Stimulated activated CD8-positive, alpha-beta memory T cell treated with anti-CD3 and anti-CD28 coated beads, Interleukin-15, amount 100 ng/mL, for 4 hours (primary cell): ENCODE measurements at places on chromosomes 4 and X.

- DNase-seq, result no peak
These were observed 6.8 kb downstream of the SEPTIN6 start for GRCh38 chrX:119686087-119686691.

- DNase-seq, result no peak
These were observed 2521.4 kb downstream of the ARAP2 start for GRCh38 chr4:33722800-33723516.

DNA sequence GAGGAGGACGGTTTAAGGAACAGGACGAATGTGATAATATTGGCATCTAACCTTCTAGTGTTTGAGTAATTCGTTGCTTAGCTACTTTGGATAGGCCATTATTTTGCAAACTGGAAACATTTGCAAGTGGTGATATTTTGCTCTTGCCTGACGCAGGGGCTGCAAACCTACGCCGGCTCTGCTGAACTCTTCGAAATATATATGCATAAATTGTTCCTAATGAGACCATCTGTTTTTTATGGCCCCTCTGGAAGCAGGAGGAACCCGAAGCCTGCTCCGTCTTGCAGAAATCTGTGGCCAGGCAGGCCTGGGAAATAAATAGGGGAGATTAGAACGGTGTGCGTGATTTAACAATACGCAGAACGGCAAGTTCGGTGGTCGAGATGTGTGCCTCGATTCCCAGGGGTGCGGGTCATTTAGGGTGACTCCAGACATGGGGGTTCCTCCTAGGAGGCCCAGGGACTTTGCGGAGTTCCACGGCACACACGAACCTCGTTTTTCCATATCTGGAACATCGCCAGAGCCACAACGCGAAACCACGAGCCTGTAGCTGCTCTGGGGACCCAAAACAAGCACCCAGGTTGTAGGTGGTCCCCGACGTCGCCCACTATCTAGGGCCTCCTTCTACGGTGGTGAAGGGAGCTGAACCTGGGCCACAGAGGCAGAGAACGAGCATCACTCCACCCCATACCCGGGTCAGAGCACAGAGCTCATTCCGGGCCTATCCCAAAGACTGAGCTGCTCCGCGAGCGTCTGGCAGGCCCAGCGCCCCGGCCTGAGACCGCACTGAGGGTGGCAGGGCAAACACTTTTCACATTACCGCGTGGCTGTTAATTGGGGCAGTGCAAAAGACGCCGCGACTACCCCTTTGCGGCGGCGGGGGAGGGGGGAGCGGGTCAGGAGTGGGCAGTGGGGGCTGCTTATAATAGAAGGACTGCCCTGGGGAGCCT, 89.7 kb downstream of the BCOR start:
- DNase-seq, result no peak

DNA sequence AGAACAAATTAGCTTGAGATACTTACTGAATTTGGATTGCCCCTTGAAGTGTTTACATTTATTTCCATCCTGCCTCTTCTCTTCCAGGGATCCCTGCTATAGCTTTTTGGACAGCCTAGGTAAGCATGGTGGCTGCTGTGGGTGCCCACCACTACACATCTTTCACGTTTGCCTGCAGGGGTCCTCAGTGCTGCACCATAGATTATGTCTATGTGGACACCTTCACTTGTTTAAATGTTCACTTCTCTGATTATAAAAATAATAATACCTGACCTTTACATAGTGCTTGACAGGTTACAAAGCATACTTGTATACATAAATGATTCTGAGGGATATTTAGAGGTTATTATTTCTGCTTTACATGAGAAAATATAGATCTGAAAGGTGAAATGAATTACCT, 67.9 kb upstream of the SLC4A4 start:
- no peak for DNase-seq

DNA sequence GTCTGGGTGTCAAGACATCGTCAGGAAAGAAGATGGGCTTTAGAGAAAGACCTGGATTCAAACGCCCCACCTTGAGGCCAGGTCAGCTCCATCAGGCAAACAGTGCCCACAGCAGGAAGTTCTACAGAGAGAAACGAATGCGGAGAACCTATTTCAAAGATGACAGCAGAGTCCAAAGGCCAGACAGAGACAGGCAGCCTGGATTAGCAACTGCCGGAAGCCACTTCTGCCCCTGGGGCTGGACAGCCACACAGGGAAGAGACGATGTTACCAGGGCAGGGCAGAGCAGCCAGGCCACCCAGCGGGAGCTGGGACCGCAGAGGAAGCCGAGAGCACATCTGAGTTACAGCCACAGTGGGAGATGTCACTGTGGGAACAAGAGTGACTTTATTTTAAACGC, 1.2 kb downstream of the C4orf50 start:
- no peak for DNase-seq

- DNase-seq, result no peak
These were observed 268.6 kb upstream of the VCX start for GRCh38 chrX:7574325-7574724.

GRCh38 chrX:38232079-38232686, 11.5 kb upstream of the SRPX start:
- DNase-seq, result no peak

- DNase-seq, result no peak
These were observed 568 bp downstream of the FHDC1 start for GRCh38 chr4:152936446-152937335.

GRCh38 chr4:121827853-121828252, 4.2 kb upstream of the CCNA2 start:
- DNase-seq, result no peak
